ENCODE measurements at places on chromosomes 3 and 15.

GRCh38 chr15:38883987-38884386, 319.4 kb upstream of the RASGRP1 start:
- no peak for DNase-seq

DNA sequence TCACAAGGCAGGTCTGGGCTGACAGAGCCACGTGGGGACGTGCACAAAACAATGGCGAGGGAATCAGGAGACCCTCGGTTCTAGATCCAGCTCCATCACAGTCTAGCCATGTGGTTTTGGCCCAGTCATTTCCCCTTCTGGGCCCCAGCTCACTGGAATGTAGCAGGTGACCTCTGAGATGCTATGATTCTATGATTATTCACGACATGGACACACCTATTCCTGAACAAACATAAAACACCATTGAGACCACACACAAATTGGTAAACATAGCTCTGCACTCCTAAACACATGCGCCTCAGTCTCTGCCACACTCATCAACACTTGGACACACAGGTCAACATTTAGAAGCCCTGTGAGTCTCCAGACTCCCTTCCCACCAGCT, 9.0 kb downstream of the IGDCC4 start:
- DNase-seq: no peak

DNA sequence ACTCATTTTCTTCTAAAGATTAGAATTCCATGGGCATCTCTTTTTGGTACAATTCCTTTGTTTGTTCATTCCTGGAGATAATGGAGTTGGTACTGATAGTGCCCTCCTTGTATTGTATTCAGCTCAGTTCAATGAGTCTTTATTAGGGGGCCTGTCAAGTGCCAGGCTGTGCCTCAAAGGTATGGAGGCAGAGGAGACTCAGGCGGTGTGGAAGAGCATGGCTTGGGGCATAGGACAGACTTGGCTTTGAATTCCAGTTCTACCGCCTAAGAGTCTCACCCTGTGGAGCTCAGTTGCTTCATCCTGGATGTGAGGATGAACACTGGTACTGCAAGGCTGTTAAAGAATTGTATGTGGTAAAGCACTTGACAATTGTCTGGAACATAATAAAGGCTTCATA, 196.6 kb upstream of the IL12A start:
- DNase-seq: no peak

GRCh38 chr3:195736866-195737490, 16.2 kb downstream of the MUC20 start:
- no peak for DNase-seq

DNA sequence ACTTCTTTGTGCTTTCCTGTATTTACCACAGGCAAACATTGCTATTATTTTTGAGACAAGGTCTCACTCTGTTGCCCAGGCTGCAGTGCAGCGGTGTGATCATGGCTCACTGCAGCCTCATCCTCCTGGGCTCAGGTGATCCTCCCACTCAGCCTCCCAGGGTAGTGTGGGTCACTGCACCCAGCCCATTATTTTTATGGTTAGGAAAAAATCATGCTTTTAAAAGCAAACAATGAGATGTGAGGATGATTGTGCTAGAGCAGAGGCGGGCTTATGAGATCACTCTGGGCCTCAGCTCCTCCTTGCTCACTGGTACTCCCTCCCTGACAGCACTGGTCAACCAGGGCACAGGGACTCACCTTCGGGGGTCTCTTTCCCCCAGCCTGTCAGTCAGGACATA, 2.2 kb downstream of the MAN2C1 start:
- no peak for DNase-seq

GRCh38 chr15:75835990-75836958, 7.0 kb upstream of the UBE2Q2 start:
- no peak for DNase-seq

DNA sequence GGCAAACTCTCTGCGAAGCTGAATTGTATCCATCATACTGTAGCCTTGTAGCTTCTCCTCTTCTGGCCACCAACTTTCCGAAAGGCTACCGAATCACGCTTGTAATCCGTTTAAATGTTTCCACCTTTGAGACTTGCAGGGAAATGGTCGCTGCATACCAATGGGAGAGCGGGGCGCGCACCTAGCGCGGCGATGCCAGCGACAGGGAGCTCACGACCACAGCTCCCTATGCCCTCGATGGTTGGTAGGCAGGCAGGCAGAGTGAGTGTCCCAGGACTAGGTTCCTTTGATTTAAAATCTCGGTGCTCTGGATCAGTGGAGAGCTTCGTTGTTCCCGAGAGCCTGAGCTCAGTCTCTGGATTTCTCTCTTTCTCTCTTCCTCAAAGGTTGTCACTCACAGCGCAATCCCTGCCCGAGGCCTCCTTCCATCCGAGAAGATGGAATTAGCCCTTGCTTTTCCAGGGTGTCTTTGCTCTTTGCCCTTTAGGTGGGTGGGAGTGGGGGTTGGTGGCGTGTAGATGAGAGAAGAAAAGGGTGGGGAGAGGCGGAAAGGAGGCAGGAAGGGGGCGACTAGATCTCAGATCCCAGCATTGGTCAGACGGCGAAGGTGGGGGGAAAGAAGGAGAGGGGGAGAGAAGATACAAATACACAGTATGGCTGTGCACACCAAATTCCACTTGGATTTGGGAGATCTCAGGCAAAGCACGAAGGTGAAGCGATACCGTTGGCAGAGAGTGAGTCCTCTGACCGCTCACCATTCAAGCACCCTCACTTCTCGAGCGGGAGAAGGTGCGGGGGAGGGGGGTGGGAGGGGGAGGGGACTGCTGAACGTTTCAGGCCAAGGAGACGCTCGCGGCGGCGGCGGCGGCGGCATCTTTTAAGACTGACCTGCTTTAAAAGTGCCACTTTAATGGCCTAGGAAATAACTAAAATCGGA, at the start of gene SLITRK3:
Gene SLITRK3 (minus strand): TSS at position 745 of the 937 bp plus-strand sequence. CDS start 5,554 bp downstream, outside the sequence.
- peak; percentile 36 for DNase-seq

- no peak for DNase-seq
Measured at GRCh38 chr3:67515778-67516177, 138.6 kb downstream of the SUCLG2 start.

Measured in COR-L47 (cell line).